ENCODE measurements at places on chromosomes 1 and 21. TPM values are rescaled to one million over a fixed set of nuclear protein-coding genes. Genes with fewer than 3 reads are reported as not detected.
A peak's percentile ranks its signal among the peaks of the same experiment; 100 is the strongest.

GRCh38 chr1:13764588-13765332 lies 64.8 kb downstream of the PRDM2 start:
- H3K27ac ChIP-seq = no peak overlapping the region
- peaks cover 51% of the 10 kb centered on the region for H3K4me1 ChIP-seq
- DNase-seq = no peak
- H3K36me3 ChIP-seq = no peaks in the 10 kb centered on the region
- H3K4me3 ChIP-seq = no peak overlapping the region

Gene F3
- 138 TPM for total RNA-seq

Gene KCNJ6
- not detected for total RNA-seq

DNA sequence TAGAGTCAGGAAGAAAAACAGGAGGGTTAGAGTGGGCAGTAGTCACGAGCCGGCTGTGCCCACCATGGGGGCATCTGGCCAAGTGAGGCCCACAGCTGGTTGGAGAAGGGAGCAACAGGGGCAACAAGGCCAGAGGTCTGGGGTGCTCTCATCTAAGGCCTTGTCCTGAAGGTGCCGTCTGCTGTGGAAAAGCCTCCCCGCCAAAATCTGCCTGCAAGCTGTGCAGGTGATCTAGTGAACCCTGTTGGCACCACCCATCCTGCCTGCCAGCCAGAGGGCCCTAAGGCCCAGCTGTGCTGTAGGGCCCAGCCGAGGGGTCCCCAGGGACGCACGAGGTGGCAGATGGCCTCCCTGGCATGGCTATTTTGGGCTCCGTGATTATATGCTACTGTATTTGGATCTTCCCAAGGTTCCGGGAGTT lies 51.3 kb downstream of the LGR6 start:
- H3K4me1 ChIP-seq = no peaks in the 10 kb centered on the region
- no peak overlapping the region for H3K4me3 ChIP-seq
- H3K27me3 ChIP-seq = no peaks in the 10 kb centered on the region
- H3K27ac ChIP-seq = no peak overlapping the region
- DNase-seq = no peak
- no peaks in the 10 kb centered on the region for H3K36me3 ChIP-seq

DNA sequence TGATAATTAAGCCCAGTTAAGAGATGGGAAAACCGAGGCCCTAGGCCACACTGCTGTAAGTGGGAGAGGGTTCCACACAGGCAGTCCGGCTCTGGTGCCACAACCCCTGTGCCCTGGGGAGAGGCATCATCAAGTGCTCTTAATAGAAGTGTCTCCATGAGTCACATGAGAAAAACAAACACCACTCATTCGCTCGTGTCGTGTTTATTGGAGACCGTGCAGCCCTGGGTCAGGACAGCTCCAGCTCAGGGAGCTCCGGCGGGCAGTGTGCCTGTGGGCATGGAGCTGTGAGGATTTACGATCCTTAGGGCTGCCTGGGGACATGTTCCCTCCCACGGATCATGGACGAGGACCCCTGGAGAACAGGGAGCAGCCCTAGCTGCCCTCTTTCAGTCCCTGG lies 658.5 kb downstream of the AJAP1 start:
- H3K36me3 ChIP-seq = no peaks in the 10 kb centered on the region
- no peaks in the 10 kb centered on the region for H3K27me3 ChIP-seq
- no peak overlapping the region for H3K27ac ChIP-seq

DNA sequence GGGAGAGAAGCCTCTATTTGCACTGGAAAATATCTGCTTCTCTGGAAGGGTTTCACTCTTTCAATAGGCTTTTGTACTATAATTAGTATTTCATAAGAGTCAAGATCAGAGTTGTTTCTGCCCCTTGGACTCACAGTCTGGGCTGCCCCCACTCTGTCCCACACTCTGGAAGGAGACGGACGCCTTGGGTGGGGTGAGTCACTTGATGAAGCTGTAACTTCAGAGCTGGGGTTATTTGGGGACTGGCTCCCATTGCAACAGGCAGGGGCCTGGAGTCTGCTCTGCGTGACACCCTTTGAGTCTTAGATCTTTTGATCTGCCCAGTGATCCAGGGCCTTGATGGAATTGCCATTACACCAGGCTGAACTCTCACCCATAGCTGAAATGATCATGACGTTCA lies 4.0 kb upstream of the KCNA10 start:
- peaks cover 7% of the 10 kb centered on the region for H3K4me1 ChIP-seq
- H3K27ac ChIP-seq = no peak overlapping the region
- DNase-seq = peak; percentile 35
- H3K4me3 ChIP-seq = no peak overlapping the region
- no peaks in the 10 kb centered on the region for H3K27me3 ChIP-seq

DNA sequence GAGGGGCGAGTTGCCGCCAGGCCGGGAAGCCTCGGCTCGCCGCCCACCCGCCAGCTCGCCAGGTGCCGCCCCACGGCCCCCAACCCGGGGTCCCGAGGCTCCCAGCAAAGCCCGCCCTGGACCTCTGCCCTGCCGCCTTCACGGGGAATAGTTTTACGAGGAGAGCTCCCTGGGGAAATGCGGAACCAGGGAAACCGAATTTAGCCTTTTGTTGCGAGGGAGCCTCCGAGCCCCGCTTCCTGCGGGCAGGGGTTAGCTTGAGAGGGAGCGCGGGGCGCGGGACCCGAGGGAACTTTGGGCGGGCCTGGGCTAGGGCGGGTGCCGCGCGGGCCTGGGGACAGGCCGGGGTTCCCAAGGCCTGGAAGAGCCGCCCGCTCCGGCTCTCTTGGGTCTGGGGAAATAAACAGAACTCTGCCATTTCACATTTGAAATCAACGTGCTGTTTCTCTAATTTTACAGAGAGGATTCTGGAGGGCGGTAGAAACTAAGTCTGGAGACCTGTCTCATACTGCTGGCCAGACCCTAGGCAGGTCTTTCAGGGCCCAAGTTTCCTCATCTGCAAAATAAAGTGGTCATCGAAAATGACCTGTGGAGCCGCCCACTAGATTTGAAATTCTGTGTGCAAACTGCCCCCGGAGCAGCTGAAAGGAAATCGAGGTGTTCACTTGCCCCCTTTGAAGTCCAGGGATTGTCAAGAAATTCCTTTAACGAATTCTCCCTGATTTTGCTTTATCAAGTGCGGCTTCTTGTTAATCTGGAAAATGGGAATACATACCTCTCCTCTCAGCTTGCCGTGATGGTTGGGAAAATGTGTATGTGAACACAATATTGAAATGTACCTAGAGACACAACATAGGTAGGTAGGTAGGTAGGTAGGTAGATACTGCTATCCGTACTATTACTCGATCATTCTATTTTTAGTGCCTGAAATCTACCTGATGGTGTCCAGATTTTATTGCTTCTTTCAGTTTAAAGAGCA lies 749 bp upstream of the GLUL start:
- no peaks in the 10 kb centered on the region for H3K27me3 ChIP-seq
- peaks cover 14% of the 10 kb centered on the region for H3K36me3 ChIP-seq
- peak overlapping the region; percentile 98 for H3K27ac ChIP-seq
- peaks cover 22% of the 10 kb centered on the region for H3K4me1 ChIP-seq

Gene LINGO4
- total RNA-seq = not detected

Gene OLIG2
- total RNA-seq = not detected

GRCh38 chr21:45945066-45945867 lies 36.3 kb upstream of the COL6A1 start:
- no peaks in the 10 kb centered on the region for H3K27me3 ChIP-seq
- H3K4me1 ChIP-seq = no peaks in the 10 kb centered on the region
- no peak overlapping the region for H3K27ac ChIP-seq
- DNase-seq = no peak
- no peak overlapping the region for H3K4me3 ChIP-seq
- H3K36me3 ChIP-seq = no peaks in the 10 kb centered on the region

Gene MFAP2
- total RNA-seq = 4.7 TPM

DNA sequence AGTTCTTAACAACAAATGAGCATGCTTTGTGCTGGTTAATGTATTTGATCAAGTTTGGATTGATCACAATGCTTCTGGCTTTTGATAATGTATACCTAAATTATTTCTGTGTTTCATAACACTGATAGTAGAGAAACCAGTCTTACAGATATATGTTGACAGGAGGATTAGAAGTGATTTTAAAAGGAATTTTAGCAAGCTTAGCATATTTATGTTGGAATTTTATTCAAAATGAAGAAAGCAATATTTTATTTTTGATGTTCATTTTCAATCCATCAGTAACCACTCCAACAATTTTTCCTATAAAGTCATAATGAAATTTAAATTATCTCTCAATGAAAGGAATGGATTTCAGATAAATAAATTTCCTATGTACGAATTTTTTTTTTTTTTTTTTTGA lies 291.8 kb downstream of the HHIPL2 start:
- H3K4me3 ChIP-seq = no peak overlapping the region
- H3K27me3 ChIP-seq = no peaks in the 10 kb centered on the region
- DNase-seq = no peak
- no peaks in the 10 kb centered on the region for H3K4me1 ChIP-seq
- H3K36me3 ChIP-seq = no peaks in the 10 kb centered on the region

GRCh38 chr1:84020151-84020550 lies 21.2 kb upstream of the TTLL7 start:
- H3K4me1 ChIP-seq = no peaks in the 10 kb centered on the region
- H3K27ac ChIP-seq = no peak overlapping the region
- DNase-seq = no peak

Gene DUSP23
- 59.1 TPM for total RNA-seq

- DNase-seq = no peak
- H3K4me3 ChIP-seq = no peak overlapping the region
- H3K27me3 ChIP-seq = peaks cover 3% of the 10 kb centered on the region
- H3K27ac ChIP-seq = no peak overlapping the region
- no peaks in the 10 kb centered on the region for H3K36me3 ChIP-seq
These were observed 2.8 kb downstream of the SIPA1L2 start for GRCh38 chr1:232627171-232627570.

GRCh38 chr1:10495475-10495817 lies 20.7 kb downstream of the PEX14 start:
- no peak for DNase-seq
- no peak overlapping the region for H3K4me3 ChIP-seq
- H3K36me3 ChIP-seq = peaks cover 12% of the 10 kb centered on the region
- peaks cover 14% of the 10 kb centered on the region for H3K4me1 ChIP-seq

GRCh38 chr1:148162363-148162762 lies 10.3 kb upstream of the NBPF11 start:
- no peaks in the 10 kb centered on the region for H3K36me3 ChIP-seq
- H3K27ac ChIP-seq = no peak overlapping the region
- peak; percentile 58 for DNase-seq
- H3K4me1 ChIP-seq = no peaks in the 10 kb centered on the region
- no peak overlapping the region for H3K4me3 ChIP-seq

DNA sequence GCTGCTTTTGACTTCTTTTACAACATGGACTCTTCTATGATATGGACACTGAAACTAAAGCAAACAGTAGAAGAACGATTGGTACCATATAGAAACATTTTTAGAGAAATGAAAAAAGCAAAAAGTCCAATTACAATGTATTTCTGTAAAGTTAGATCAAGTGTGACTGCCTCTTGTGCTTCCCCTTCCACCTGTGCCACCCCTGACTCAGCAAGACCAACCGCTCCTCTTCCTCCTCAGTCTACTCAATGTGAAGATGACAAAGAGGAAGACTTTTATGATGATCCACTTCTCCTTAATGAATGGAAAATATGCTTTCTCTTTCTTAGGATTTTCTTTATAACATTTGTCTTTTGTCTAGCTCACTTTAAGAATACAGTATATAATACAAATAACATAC lies 66.9 kb downstream of the PHTF1 start:
- no peaks in the 10 kb centered on the region for H3K36me3 ChIP-seq
- DNase-seq = no peak
- no peaks in the 10 kb centered on the region for H3K27me3 ChIP-seq
- no peaks in the 10 kb centered on the region for H3K4me1 ChIP-seq
- H3K4me3 ChIP-seq = no peak overlapping the region
- H3K27ac ChIP-seq = no peak overlapping the region

- no peak overlapping the region for H3K4me3 ChIP-seq
- H3K27me3 ChIP-seq = no peaks in the 10 kb centered on the region
- no peaks in the 10 kb centered on the region for H3K36me3 ChIP-seq
- peak; percentile 84 for DNase-seq
- H3K27ac ChIP-seq = peak overlapping the region; percentile 56
These were observed 16.5 kb downstream of the PTCH2 start for GRCh38 chr1:44826375-44827196.

DNA sequence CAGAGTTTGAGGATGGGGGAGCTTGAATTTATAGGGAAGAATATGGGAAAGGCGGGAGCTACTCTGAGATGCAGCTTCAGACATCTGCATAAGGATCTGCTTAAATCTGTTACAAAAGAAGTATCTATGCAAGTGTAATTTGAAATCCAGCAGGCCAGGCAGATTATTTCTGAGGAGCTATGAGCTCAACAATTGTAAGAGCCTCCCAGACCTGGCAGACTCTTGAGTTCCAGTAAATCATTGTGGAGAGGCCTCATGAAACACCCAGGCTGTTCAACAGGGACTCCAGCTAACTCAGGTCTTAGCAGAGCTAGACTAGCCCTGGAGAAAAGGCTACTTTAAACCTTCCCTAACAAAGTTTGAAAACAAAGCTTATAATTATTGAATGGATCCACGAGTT lies 647.5 kb upstream of the CHRM3 start:
- H3K4me3 ChIP-seq = no peak overlapping the region
- no peak for DNase-seq
- H3K27ac ChIP-seq = no peak overlapping the region
- no peaks in the 10 kb centered on the region for H3K36me3 ChIP-seq
- no peaks in the 10 kb centered on the region for H3K4me1 ChIP-seq
- H3K27me3 ChIP-seq = no peaks in the 10 kb centered on the region

DNA sequence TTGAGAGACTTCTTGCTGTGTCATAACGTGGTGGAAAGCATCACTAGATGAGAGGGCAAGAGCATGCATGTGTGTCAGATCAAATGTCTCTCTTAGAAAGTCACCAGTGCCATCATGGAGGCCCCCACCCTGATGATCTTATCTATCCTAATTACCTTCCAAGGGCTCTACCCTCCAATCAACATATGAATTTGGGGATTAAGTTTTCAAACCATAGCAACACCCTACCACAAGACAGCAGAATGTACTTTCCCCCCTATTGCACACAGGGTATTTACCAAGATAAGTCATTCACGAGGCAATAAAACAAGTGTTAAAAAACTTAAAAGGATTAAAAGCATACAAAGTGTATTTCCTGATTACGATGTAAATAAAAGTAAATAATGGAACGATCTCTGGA lies 515.6 kb downstream of the LMO4 start:
- H3K4me1 ChIP-seq = no peaks in the 10 kb centered on the region
- DNase-seq = no peak
- no peak overlapping the region for H3K4me3 ChIP-seq
- H3K27ac ChIP-seq = no peak overlapping the region
- H3K36me3 ChIP-seq = no peaks in the 10 kb centered on the region
- H3K27me3 ChIP-seq = no peaks in the 10 kb centered on the region

DNA sequence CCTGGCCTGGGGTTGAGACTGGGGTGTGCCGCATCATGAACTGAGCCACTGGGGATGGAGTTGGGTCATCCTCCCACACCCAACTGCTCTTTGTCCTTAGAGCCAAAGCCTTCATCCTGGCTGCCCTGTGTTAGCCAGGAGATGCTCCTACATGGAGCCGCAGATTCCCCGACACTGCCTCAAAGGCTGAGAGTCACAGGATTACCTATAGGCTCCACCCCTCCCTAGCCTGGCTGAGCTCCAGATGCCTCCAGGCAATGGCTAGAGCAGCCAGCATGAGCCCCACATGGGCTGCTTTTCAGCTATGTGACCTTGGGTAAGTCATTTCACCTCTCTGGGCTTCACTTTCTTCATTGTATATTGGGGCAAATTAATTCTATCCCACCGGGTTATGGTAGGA lies 119.9 kb upstream of the POU3F1 start:
- no peak for DNase-seq
- no peak overlapping the region for H3K4me3 ChIP-seq
- no peak overlapping the region for H3K27ac ChIP-seq

- peaks cover 9% of the 10 kb centered on the region for H3K4me1 ChIP-seq
- H3K36me3 ChIP-seq = no peaks in the 10 kb centered on the region
- H3K27ac ChIP-seq = no peak overlapping the region
- H3K27me3 ChIP-seq = no peaks in the 10 kb centered on the region
- H3K4me3 ChIP-seq = no peak overlapping the region
- DNase-seq = no peak
These were observed 4.5 kb upstream of the FOXO6 start for GRCh38 chr1:41356752-41357151.
